ENCODE measurements at places on chromosomes 4 and X.

DNA sequence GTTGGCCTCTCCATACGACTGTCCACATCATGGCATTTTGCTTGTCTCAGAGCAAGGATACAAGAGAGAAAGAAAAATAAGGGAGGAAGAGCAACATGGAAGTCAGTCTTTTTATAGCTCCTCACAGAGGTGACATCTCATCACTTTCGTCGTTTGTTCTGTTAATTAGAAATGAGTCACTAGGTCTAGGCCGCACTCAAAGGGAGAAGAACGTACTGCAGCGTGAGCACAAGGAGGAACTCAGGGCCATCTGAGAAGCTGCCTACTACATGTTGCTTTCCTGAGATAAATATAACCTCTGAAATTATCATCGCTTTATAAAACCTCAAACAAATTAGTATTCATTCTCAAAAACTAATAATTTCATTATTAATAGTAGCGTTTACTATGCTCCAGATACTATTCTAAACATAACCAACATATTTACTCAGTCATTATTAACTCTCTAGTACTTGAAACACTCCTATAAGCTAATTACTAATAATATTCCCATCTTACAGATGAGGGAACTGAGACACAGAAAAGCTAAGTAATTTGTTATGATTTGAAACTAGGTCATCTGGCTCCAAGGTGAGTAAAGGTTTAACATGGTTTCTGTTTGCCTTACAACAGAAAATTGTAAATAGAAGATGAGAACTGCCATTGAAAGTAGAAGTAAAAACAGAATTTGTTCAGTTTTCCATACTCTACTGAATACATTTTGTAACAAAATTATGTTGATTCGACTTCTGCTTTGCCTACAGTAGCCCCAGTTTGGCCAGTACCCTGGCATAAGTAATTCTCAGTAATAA lies 213.2 kb upstream of the UGT8 start:
- DNase-seq: no peak

- no peak for DNase-seq
Observed at GRCh38 chr4:74754218-74754617, 40.1 kb downstream of the BTC start.

GRCh38 chr4:138329506-138330070 lies 87.4 kb upstream of the SLC7A11 start:
- DNase-seq: no peak

GRCh38 chrX:77450415-77450814 lies 3.2 kb downstream of the FGF16 start:
- no peak for DNase-seq

- DNase-seq: no peak
Observed at GRCh38 chr4:98890702-98891455, 38.1 kb downstream of the EIF4E start.

- DNase-seq: peak; percentile 47
Observed at GRCh38 chr4:153467897-153468262, 1.7 kb downstream of the TMEM131L start.

DNA sequence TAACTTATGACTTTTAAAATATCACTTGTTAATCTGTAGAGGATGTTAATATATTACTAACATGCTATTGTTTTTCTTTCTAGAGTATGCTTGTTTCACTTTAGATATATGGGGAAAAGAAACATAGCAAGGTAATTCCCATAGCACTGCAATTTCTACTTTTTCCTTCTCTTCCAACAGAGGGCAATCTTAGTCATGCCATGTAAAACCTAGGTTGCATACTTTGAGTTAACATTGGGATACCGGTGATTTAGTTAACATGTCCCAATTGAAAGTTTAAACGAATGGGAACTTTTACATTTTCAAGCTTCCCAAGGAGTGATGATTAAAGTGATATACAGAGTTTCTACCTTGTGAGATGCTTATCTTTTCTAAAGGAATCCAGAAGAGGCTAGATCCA lies 89.4 kb upstream of the IL13RA1 start:
- no peak for DNase-seq

GRCh38 chr4:764405-765169 lies 59.0 kb downstream of the PCGF3 start:
- DNase-seq: no peak

DNA sequence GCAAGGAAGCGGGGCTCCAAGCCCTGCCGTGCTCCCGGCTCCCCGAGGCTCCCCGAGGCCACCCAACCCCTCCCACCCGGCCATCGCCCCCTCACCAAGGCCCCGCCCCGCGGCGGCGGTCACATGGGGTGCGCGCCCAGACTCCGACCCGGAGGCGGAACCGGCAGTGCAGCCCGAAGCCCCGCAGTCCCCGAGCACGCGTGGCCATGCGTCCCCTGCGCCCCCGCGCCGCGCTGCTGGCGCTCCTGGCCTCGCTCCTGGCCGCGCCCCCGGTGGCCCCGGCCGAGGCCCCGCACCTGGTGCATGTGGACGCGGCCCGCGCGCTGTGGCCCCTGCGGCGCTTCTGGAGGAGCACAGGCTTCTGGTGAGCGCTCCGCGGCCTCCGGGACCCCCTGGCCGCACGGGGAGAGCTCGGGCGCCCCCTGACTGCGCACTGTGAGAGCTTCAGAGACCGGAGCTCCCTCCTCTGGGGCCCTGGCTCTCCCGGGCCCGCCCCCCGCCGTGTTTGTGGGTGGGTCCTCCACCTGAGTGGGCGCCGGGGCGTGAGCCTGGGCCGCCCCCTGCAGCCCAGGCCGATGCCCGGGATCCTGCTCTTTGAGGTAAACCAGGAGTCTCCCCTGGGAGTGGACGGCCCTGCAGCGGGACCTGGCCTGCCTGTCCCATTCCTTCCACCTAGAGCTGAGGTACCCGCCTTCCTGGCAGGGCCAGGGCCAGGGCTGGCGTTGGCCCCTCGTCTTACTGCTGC lies at the start of gene IDUA:
Gene IDUA, plus strand, starts transcription at position 166 of the 745 bp plus-strand sequence. Its CDS starts 41 bp downstream, at position 207.
- DNase-seq: peak; percentile 62

DNA sequence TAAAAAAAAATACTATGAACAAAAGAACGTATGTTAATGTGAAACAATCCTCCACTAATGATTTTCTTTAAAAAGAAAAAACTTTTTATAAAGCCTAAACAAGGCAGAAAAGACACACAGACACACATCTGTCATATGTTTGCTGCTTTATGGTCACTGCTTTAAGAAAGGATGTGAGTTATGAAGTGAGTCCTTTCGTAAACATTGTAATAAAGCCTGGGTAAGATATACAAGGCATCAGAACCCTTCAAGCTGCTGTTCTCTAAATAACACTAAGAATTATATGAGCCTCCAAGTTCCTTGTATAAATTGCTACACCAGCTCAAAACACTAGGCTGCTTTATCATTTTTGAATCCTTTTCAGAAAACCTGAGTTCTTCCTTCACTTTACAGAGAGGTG lies 81.6 kb downstream of the FBXO8 start:
- no peak for DNase-seq

DNA sequence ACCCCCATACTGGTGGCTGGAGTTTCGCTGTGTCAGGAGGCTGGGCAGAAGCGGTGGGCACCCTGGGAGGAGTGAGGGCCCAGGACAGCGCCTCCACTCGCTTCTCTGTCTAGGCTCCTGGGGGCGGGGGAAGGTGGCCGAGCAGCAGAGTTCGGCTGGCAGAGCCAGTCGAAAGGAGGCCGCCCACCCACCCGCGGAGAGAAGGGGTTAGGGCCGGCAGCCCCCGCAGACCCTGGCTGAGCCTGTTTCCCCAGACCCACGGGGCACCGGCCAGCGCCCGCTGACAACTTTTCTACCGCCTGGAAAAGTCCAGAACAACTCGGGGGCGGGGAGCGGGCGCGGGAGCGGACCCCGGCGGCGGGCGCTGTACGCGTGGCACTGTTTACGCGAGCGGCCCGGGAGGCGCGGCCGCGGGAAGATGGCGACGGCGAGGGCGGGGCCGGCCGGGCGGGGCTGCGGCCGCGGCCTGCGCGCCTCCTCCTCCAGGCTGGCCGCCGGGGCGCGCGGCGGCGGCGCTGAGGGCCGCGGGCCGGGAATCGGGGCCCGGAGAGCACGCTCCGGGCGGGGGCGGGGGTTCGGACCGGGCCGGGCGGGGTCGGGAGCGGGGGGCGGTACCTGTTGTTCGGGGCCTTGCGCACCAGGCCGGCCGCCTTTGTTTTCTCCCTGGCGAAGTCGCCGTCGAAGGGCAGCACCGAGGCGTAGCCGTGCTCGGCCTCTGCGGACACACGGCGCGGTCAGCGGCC lies 628 bp downstream of the MXD4 start:
- DNase-seq: peak; percentile 74

DNA sequence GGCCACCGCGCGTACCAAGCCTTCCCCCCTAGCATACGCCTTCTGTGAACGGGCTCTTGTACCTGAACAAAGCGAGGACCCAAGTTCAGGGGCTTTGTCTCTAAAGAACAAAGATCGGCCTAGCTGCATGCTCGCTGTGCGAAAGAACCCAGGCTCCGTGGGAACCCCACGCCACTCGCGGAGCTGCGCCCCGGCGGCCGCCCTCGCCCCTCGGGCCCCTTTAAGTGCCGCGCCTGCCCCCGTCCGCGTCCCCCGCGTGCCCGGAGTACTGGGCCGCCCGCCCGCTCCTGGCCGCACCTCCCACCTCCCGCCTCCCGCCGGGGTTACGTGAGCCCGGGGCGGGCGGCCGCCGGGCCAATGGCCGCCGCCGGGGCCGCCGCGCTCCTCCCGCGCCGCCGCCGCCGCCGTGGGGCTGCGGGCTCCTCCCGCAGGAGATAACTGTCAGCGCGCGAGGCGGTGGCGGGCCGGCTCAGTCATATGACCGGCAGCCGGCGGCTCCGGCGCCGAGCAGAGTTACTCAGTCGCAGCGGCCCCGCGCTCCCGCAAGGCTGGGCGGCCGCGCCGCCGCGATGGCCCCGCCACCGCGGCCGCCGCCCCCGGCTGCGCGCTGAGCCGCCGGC lies at the start of gene FNIP2:
Gene FNIP2, plus strand, starts transcription at position 472 of the 620 bp plus-strand sequence. CDS start 187 bp downstream, outside the sequence.
- peak; percentile 84 for DNase-seq

Measured in hematopoietic multipotent progenitor cell treated with erythropoietin and hydrocortisone succinate and interleukin-3 and kit ligand, for 15 days (in vitro differentiated cells).